ENCODE measurements at places on chromosomes 12 and 14.

DNA sequence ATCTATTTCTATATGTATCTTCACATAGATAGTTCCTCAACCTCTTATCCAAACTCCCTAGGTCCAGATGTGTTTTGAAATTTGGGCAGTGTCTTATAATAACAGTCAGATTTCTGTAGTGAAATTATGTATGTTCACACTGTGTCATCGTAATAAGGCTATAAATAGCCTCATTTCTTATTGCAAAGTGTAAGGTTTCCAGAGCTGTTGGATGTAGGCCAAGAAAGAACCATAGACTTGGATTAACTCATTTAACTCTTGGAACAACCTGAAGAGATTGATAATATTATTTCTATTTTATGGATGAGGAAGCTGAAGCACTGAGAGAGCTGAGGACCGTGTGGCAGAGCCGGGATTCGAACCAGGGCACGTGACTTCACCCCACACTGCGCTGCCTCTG lies 49.0 kb upstream of the PIWIL1 start:
- no peak for DNase-seq

- no peak for DNase-seq
These were observed 209.9 kb upstream of the GARIN2 start for GRCh38 chr14:66979101-66979974.

DNA sequence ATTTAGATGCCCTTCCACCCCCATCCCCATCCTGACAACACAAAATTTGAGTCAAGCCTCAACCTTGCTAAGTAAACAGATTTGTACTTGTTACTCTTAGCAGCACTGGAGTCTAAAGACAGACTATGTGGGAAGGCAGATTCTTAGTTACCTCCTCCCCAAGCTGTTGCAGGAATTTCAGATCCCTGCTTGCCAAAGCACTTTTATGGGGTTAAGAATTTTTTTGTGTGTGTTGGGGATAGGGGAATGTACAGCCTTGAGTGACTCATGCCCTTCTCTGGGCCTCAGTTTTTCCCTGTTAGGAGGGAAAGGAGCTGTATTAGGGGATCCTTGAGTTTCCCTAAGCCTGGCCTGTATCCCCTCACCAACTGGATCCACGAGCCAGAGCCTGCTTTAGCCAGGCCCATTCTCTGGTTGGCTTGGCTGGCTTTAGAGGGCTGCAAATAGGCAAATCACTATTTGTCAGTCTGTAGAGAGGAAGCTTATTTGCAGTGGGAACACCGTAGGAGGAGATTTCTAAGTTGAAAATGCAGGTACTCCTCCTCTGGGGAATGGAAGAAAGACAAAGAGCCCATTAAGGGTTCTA lies 27.7 kb upstream of the RNU6-8 start:
- no peak for DNase-seq

- DNase-seq = no peak
These were observed 73.9 kb downstream of the ARMH4 start for GRCh38 chr14:58078068-58078467.

DNA sequence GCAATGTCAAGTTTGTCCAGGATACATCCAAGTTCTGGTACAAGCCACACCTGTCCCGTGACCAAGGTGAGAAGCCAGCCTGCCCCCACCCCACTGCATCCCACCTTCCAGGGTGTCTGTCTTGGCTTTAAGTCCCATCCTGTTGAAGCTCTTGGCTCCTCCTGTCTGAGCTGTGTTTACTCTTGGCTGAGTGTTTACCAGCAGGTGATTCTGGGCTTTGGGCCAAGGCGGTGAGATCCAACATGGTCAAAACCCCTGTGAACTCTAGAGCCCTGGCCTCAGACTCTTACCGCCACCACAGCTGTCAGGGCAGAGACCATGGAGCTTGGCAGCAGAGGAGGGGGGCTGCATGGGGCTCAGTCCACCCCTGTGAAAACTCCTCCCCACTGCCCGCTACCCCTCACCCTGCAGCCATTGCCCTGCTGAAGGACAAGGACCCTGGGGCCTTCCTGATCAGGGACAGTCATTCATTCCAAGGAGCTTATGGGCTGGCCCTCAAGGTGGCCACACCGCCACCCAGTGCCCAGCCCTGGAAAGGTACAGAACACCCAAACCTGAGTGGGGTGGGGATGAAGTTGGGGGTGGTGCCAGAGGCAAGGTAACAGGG lies 11.6 kb downstream of the TNS2 start:
- DNase-seq = no peak

DNA sequence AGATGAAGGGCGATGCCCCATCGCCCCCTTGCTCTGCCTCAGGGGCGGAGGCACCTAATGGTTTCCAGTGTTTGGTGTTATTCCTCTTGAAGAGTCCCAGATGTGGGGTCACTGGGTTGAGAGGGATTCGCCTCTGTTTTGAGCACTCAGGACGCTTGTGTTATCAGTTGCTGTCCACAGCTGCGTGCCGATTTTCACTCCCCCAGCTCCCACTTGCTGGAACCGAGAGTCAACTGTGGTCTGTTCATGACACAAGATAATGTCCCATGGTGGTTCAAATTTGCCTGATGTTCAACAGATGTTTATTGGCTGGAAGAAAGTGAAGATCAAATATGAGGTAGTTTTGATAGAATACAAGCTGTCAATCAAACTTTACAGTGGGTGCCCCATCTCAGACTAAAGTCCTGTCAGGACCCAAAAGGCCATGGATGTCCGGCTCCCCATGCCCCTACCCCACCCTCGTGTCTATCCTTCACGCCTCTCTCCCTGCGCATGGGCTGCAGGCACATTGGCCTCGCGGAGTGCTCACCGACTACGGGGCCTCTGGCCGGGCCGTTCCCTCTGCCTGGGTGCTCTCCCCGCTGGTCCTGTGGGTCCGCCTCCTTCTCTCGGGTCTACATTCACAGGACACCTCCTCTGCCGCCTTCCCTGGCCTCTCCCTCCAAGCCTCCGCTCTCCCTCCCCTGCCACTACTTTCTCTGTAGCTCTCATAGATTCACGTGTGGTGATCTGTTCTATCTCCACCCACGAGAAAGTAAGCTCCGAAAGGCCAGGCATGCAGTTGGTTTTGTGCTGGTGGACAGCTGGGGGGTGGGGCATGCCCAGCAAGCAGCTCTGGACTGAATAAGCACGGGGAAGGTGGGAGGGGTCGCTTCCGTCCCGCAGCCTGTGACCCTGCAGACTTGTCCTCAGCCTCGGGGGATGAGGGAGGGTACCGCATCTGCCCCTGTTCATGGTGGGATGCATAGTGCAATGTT lies 6.8 kb upstream of the TRAF3 start:
- DNase-seq = no peak

DNA sequence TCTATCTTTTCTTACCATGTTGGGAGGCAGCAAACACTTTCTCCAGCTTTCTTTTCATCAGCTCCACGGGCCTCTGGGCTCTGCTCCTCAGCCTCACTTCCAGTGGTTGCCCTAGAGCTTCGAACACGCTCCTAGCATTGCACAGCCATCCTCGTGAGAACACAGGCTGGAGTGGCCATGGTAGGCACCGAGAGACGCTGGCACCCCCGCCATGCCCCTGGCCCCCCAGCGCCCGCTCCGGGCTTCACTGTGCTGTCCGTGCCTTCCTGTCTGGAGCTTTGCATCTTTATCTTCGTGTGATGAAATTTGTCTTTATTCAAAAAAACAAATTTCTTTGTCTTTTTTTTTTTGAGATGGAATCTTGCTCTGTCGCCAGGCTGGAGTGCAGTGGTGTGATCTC lies 352.2 kb downstream of the TMEM121 start:
- DNase-seq = no peak

DNA sequence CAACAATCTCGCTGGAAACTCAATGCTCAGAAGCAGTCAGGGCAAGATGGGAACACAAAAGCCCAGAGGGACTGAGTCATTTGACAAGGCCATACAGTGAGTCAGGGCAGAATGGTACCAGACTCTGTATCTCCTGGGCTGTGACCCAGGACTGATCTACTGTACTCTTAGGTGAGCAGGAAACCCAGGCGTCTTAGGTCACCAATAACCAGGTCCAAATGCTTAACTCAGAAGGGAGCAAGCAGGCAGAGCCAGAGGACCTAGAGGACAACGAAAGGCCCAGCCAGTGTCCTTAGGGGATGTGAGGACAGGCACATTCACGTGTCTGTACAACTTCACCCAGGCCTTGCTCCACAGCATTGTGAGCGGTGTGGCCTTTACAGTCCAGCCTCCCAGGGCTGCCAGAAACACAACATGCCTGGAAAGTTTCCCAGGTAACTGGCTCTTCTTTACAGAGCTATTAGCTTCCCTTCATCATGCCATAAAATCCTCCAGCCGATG lies 69.9 kb downstream of the ARL6IP4 start:
- no peak for DNase-seq

- DNase-seq = no peak
These were observed 196.7 kb downstream of the TTC6 start for GRCh38 chr14:37792124-37792523.

DNA sequence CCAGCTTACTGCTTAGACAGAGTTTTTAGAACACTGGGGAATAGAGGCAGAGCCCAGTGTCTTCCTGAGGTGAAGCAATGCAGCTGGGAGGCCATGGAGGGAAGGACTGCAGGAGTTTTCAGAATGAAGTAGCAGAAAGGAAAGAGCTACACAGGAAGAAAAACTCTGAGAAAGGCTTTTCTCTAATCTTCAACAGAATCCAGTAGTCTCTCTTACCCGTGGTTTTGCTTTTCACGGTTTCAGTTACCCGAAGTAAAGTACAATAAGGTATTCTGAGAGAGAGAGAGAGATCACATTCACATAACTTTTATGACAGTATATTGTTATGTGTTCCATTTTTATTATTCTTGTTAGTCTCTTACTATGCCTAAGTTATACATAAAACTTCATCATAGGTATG lies 761.6 kb downstream of the BCL11B start:
- DNase-seq = no peak

DNA sequence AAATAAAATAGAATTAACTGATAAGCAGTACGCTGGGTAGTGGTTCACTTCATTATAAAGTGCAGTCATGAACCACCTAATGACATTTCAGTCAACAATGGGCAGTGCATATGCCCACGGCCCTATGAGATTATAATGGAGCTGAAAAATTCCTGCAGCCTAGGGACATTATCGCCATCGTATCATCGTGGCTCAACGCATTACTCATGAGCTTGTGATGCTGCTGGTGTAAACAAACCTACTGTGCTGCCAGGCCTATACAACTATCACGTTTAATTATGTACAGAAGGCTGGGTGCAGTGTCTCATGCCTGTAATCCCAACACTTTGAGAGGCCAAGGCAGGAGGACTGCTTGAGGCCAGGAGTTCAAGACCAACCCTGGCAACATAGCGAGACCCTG lies 62.3 kb upstream of the TMEM263 start:
- DNase-seq = no peak

DNA sequence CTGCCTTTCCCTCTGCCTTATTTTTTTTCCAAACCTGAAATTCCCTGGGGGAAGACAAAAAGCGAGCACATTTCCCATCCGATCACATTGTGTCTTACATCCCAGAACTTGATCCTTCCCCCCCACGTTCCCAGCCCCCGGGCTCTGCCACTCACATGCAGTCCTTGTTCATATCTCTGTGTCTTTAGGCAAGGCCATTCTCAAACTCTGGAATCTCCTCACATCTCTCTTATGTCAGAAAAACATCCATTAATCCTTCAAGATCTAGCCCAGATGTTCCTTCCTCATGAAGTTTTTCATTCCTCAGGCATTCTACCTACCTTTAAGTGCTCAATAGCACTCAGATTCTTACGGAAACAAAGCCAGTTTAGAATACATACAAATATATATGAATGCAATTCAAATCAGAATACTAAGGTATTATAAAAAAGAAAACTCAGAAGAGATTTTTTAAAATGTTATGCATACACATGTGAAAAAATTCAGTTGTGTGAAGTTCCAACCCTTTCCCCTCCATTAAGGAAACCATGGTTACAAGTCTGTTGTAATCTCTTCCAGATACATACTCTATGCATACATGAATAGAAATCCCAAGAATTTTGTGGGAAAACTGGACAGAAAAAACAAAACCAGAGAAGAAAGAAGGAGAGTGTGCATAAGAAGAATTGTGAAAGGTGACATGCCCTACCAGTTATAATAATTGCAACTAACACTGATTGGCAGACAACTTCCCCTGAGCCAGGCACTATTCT lies 120.3 kb downstream of the SLC38A1 start:
- no peak for DNase-seq
